ENCODE measurements at places on chromosomes 2 and 18.

DNA sequence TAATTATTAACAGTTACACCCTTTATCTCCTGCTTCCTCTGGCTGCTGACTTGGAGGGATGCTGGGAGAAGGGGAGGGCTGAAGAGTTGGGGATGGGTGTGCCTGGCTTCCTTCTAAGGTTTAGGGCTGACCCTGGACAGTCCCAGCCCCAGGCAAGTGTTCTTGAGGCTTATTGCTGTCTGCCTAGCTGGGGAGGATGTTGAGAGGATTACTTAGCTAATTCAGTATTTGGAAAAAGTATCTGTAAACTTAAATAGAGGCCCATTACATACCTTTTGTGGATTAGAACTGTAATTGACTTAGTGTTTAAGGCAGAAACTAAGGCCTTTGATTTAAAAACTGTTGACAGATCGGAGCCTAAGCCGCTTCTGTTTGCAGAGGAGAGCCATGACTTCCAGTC lies 67.6 kb downstream of the AGAP1 start:
- no peak for DNase-seq

DNA sequence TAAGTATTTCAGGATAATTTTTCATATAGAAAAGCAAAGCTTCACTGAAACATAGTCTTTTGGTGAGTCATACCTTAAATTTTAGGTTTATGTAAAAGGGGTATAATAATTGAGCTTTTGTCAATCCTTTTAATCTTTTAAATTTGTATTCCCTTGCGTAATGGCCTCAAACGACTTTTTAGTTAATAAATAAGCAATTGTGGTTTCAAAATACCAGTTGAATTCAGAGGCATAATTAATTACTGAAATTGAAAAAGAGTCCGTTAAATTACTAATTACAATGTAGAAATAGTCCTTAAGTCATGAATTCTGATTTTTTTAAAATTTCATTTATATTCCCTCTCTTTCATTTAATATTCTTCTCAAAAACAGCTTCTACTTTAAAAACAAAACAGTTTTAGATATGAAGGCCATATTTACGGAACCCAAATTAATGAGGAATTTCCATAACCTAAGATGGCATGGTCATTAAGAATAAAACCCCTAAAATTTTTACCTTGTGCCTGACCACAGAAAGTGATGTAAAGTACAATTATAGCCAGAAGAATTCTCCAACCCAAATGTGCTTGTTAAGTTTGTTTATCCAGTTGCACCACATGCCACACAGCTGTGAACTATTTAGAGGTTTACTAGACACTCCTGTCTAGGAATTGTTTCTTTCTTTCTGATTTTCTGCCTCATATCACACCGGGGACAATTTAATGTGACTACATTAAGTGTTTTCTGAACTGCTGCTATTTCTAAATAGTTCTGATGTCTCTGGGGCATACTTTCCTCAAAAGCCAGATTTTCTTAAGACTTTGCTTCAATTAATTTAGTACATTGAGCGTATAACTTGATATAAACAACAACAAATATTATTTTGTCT lies 60.7 kb upstream of the ITGA4 start:
- no peak for DNase-seq

GRCh38 chr2:184920451-184920965 lies 322.2 kb downstream of the ZNF804A start:
- DNase-seq: no peak

DNA sequence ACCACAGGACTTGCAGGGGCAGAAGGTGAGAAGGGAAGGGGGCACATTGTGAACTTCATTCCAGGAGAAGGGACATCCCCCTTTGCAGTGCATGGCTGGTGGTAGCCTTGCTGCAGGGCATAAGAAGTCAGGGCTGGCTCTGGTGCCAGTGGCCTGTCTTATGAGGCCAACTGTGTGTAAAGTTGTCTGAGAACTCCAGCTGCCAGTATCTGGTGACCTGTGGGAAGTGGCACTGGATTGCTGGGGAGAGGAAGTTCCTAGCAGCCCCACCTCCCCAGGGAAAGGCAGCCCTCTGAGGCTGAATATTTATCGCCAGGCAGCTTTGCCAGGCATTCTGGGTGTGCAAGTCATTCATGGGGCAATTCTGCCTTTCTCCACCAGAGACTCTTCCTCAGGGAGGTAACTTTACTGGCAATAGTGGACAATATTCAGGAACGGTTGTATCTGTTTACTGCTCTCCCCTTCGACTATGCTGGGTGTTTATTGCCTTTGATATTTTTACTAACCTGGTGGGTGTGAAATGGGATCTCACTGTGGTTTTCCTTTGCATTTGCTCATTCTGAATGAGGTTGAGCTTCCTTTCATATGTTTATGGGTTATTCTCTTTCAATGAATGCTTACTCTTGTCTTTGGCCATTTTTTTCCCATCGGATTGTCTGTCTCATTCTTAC lies 12.3 kb downstream of the TRPM8 start:
- DNase-seq: peak; percentile 39

DNA sequence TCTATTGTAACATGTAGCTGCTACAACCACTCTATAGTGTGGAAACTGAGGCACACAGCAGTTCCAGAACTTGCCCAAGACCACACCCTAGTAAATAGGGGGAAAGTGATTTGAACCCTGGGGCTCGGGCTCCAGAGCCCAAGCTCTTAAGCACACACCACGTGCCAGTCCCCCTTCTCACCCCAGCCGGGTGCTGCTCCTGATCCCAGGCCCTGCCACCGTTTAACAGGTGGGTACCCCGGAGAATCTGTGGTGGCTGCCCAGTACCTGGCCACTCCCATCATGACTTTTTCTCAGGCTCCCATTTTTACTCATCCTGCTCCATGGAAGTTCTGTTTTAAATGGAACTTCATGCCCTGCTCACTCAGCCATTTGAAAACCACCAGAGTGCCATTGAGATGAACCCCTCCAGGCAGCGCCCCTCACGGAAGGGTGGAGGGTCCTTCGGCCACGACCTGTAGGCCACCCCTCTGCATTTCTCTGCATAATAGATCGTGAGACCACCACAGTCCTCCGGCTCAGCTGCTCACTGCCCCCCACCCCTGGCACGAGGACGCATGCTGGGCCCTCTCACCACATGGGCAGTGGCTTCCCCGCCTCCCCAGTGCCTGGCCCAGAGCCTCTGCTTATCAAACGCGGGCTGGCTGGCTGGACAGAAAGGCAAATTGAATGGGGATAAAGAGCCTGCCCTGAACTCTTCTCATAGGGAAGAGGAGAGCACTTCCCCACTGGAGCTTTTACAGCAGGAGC lies 42.1 kb downstream of the TMEM37 start:
- no peak for DNase-seq

DNA sequence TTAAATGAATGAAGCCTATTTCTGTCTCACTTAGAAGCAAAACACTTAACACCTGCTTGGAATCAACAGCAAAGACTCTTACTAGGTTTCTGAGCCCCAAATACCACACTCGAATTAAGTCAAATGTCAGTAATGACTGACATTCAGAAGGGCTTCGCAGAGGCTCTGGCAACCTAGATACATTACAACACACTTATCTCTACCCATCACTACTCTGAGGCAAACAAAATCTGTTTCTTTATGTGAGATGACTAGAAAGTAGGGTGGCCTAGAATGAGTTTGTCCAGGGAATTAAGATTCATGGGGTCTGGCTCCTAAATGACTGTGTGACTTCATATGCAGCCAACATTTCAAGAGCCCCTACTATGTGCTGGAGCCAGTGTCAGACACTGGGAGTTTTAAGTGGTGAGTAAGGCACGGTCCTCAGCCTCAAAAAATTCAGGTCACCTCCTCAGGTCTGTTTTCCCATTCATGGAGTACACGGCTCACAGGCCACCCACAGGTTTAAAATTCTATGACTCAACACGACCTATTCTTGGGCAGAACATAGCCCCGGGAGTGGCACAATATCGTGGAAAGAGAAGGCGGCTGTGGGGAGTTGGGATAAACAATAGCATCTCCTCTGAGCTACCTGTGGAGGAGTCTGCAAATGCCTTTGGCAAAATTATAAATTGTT lies 150.3 kb upstream of the ZFP36L2 start:
- DNase-seq: no peak

DNA sequence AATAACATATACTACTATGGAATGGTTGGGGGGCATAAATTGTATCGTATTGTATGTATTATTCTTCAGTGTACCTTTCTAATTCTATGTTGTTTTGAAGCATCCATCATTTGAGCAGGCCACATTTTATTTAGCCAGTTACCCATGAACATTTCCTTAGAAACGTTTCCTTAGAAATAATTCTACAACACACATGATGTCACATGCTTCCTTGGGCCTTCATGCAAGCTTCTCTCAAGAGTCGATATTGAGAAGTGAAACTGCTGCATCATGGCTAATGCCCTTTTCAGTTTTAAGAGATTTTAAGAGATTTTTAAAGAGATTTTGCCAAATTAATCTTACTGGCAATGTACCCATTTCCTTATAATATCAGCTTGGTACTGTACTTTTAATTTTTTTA lies 63.9 kb downstream of the ALPK2 start:
- no peak for DNase-seq

DNA sequence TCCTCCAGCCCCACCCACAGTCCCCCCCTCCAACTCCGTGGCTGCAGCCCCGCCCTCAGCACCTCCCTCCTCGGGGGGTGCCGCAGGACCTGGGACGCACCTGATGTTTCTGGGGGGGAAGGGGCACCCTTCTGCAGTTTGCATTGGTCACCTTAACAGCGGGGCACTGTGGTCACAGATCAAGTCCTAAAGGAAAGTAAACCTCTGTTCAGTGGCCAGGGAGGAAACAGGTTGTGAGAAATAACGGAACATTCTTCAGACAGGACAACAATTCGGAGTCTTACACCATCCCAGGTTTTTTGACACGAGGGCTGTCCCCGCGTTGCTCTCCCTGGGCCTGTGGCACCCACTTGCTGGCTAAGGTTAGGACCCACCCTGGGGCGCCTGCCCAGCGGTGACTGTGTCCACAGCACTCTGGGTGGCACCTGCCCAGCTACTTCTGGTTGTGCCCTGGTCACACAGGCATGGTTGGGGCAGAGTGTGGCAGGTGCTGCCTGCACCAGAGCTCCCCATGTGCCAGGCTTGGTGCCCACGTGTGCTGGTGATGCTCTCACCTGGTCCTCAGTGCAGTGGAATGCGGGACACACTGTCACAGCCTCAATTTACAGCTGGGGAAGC lies 93.5 kb upstream of the OTOS start:
- no peak for DNase-seq

DNA sequence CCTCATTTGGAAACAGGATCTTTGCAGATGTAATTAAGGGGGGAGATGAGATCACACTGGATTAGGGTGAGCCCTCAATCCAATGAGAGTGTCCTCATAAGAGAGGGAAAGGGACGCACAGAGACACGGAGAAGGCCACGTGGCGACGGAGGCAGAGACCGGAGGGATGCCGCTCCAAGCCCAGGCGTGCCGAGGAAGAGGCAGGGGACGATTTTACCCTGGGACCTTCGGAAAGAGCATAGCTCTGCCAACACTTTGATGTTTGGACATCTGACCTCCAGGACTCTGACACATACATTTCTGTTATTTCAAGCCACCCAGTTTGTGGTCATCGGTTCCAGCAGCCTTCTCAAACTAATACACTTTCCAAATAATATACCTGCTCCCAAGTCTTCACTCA lies 84.4 kb upstream of the ZCCHC2 start:
- DNase-seq: no peak

DNA sequence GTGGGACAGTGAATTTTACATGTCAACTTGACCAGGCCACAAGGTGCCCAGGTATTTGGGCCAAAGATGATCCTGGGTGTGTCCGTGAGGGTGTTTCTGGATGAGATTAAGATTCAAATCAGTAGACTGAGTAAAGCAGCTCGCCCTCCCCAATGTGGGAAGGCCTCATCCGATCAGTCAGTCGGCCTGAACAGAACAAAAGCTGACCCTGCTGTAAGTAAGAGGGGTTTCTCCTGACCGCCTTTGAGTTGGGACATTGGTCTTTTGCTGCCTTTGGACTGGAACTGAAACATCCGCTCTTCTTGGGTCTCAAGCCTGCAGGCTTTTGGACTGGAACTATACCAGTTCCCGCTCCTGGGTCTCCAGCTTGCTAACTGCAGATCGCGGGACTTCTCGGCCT lies 233.3 kb downstream of the KLHL29 start:
- DNase-seq: no peak

DNA sequence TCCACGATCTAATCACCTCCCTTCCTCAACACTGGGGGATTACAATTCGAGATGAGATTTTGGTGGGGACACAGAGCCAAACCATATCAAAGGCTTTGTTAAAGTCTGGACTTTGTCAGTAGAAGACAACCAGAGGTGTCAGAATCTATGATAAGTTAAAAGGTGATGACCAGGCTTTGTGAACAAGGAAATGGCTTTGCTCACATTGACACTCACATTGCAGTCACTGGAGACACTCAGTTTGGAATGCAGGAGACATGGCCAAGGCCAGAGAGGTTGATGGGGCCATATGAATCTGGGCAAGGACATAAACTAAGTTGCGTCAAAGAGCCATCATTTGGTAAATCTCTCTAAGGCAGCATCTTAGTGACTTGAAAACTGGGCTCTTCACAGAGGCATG lies 678.2 kb upstream of the FSHR start:
- DNase-seq: no peak

- DNase-seq: no peak
Measured at GRCh38 chr2:168941297-168941696, 40.2 kb downstream of the G6PC2 start.

DNA sequence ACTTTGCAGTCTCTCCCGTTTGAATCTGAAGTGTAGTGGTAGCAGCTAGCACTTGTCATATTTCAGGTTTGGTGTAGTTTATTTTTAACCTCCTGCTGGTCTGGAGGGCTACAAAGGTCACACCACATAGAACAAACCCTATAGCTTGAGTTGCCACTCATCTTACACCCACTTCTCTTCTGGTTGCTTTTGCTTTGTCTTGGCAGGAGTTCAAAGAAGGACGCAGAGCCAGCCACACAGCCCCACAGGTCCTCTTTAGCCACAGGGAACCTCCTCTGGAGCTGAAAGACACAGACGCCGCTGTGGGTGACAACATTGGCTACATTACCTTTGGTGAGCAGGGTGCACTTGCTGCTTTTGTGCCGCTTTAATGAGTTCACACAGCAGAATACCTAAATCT lies 15.6 kb upstream of the GPBAR1 start:
- DNase-seq: no peak

DNA sequence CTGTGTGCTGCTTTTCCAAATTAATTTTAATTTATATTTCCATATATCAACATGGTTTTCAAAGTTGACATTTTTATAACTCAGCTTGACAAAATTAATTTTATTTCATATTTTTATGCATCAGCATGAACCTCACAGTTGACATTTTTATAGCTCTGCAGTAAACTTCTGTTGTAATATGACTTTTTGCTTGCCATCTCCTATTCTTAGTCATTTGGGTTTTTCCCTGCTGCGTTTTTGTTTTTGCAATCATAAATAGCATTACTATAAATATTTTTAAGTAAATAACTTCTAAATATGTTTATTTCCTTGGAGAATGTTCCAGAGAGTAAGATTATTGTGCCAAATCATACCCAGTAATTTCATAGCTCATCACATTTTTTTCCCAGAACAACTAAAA lies 21.0 kb upstream of the L3MBTL4 start:
- DNase-seq: no peak

DNA sequence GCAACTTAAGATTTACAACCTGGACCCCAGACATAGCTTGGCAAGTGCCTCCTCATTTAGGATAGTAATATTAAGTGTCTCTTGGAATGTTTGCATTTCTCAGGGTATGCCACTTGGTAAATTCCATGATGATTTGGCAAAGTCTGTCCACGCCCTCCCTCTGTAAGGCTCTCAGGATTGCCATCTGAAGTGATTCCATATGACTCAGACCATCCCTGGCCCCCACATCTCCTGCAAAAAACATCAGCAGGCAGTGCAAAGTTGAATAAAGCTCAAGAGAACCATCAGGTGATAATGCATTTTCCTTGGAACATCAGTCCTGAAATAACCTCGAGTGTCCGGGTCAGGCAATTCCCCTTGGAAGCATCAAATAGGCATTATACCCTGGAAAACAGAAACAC lies 27.1 kb upstream of the PIEZO2 start:
- DNase-seq: peak; percentile 81
